Left ventricle myocardium inferior (tissue), 1 donor: ENCODE measurements at places on chromosomes 12 and 14. TPM values are rescaled to one million over a fixed set of nuclear protein-coding genes. Genes with fewer than 3 reads are reported as not detected.

Gene OTOGL
- total RNA-seq: 0.27 TPM

Gene OASL
- 0.25 TPM for total RNA-seq

Gene SLCO1C1
- 1.1 TPM for total RNA-seq

- DNase-seq: no peak
Measured at GRCh38 chr14:31275731-31276130, 68.1 kb upstream of the HECTD1 start.

Gene VDR
- total RNA-seq: 0.33 TPM

DNA sequence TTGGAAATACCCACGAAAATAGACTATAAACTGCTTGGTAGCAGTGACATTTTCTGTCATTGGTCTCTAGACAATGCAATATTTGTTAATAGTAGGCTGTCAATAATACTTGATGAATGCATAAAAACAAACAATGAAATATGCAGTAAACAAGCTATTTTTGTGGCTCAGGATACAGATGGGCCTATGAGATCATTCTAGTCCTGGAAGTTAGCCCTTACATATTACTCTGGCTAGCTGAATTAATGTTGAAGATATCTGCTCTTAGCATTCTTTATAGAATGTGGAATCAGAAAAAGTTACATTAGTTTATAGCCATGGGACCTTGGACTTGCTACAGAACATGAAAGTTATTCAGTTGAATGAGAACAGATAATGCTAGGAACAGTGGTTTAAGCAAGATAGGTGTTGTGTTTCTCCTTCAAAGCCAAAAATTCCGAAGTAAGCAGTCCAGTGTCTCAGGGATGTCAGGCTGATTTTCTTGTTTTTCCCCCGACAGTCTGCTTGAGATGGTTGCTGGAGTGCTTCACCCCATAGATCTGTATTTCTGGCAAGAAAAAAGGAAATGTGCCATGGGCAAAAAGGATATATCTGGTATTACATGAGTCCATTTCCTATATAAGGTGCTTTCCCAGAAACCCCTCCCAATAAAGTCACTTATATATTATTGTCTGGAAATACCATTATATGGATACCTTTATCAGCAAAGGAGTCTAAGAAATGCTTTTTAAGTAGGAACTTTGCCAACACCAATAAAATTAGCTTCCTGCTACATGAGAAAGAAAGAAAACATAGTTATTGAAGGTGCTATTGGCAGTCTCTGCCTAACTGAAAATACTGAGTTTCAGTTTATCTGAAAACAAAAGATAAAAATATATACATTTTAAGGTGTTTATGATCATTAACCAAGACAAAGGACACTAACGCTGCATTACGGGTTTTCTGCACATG lies 619.4 kb upstream of the ATP2B1 start:
- no peak for DNase-seq

- no peak for DNase-seq
Measured at GRCh38 chr12:45231515-45232145, 15.7 kb downstream of the ANO6 start.

Gene ARMH4
- total RNA-seq: 7.3 TPM

Gene USP44
- 0.80 TPM for total RNA-seq

DNA sequence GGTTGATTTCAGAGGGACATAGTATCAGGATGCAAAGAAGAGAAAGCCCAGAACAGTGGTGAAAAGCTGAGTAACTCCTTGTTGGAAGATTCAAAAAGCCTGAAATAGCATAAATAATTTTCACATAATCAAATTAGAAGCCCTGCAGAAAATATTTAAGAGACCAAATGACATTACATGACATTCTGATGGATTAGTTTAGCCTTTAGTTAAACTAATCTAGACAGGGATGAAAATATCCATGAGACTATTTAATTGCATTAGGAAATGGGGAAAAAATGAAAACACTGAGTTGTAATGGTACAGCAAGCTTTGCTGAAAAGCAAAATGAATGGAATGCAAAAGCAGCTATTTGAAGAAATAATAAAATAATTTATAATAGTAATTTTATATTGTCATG lies 91.8 kb downstream of the KIF21A start:
- DNase-seq: no peak

DNA sequence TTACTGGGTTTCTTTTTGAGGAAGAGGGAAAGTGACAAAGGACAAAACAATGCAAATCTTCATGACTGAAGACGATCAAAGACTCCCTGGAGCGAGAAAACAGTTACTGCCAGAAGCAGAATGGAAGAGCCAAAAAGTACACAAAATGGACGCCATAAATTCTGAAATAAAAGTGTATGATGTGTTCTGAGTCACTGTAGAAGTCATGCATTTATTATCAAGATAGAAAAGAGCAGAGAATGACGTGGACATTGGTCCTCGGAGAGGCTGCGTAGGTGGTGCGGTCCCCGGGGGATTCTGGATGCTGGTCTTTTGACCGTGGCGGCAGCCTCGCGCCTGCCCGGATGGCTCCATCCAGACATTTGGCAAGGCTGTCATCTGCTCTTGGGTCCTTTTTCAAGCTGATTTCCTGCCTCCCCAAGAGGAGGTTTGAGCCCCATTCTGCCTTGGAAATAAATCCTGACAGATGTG lies 52.8 kb downstream of the C14orf132 start:
- no peak for DNase-seq

- DNase-seq: no peak
Measured at GRCh38 chr12:92829686-92830282, 99.3 kb downstream of the EEA1 start.

Gene ADCY4
- 26.6 TPM for total RNA-seq

DNA sequence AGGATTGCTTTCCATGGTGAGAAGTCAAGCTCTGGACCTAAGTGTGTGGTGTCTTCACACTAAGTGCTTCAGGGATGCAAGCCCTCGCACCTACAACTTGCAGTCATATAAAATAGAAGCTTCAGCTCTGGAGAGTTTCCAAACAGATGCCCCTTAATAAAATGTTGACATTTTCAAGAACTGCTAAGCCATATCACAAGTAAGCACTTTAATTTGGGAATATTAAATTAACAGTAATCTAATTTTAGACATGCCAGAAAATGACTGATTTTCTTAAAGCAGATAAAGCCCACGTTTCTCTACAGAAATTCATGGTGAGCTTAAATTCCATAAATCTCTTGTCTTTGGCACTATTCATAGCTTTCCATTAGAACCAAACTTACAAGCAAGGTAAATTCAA lies 600.1 kb upstream of the FLRT2 start:
- no peak for DNase-seq

Gene ALG10
- total RNA-seq: 3.9 TPM

- DNase-seq: no peak
Measured at GRCh38 chr12:117718141-117718540, 250.6 kb downstream of the KSR2 start.

Gene CLEC2A
- total RNA-seq: not detected

DNA sequence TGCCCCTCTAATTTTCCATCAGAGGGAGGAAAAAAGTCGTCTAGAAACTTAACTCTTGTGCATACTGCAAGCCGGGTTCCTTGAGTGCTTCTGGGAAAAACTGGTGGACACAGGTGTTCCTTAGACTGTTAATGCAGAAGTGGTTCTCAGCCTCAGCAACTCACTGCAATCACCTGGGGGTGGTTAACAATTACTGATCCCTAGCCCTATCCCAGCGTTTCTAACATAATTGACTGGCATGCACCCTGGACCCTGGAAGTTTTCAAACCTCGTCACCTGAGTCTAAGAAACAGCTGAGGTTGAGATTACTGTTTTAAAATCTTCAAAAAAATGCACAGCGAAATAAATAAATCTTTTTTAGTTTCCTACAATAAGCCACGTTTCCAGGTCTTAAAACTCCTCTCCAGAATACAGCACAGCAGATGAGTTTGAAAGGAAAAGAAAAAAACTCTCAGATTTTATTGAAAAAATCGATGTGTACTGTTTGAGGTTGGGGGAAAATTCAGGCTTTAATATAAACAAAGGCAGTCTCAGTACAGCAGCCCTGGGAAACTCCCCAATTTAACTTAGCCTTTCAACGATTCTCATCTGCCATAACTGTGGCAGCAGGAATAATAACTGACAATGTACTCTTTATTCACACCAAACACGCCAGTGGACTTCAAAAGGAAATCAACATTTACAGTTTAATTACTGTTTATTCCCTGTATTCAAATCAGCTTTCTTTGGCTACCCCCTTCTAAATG lies 45.4 kb downstream of the PHLDA1 start:
- no peak for DNase-seq

- no peak for DNase-seq
Measured at GRCh38 chr12:6275928-6276887, 34.3 kb upstream of the PLEKHG6 start.

GRCh38 chr14:34981743-34982420 lies 910 bp upstream of the SRP54 start:
- no peak for DNase-seq

DNA sequence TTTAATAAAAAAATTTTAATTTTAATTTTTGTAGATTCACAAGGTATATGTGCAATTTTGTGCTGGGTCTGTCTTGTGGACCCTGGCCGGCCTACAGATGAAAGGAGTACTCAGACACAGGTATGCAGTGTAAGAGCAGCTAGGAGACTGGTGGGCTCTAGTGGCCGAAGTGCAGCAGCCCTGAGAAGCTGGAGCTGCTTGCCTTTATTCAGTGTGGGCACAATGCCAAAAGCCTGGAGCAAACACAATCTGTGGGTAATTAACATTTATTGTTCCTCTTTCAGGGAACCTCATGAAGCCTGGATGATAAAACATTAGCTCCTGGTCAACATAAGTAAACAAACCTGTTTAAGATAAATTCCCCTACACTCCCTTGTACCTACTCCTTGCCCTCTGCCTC lies 135.7 kb upstream of the SEL1L start:
- no peak for DNase-seq

GRCh38 chr12:132106921-132107320 lies 37.2 kb downstream of the DDX51 start:
- no peak for DNase-seq

DNA sequence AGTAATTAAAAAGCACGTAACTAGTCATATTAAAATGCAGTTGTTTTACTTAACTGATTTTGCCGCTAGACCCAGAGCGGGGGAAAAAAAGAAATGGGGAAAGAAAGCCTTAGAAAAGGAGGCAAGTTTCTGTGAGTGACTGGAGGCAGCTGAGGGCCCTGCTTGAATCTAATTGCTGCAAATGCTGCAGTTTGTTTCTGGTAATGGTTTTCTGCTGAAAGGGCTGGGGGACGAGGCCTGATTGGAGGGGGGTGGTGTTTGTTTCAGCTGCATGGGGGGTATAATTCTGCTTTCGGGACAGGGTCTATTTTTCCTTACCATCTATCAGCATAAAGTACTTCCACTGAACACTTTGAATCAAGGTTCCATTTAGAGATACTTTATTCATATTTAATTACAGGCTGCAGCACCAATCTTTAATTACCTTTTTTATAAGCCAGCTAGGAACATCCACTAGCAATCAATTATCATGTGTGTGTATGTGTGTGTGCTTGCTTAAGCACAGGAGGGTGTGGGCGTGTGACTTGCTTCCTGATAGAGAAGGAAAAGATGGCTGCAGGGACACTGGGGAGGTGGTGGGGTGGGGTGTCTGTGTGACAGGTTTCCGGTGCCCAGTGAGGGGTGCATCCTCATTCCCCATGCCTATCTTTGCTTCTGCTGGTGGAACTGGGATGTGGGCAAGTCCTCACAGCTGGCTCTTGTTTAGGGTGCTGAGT lies 83.4 kb downstream of the ADCK1 start:
- no peak for DNase-seq

DNA sequence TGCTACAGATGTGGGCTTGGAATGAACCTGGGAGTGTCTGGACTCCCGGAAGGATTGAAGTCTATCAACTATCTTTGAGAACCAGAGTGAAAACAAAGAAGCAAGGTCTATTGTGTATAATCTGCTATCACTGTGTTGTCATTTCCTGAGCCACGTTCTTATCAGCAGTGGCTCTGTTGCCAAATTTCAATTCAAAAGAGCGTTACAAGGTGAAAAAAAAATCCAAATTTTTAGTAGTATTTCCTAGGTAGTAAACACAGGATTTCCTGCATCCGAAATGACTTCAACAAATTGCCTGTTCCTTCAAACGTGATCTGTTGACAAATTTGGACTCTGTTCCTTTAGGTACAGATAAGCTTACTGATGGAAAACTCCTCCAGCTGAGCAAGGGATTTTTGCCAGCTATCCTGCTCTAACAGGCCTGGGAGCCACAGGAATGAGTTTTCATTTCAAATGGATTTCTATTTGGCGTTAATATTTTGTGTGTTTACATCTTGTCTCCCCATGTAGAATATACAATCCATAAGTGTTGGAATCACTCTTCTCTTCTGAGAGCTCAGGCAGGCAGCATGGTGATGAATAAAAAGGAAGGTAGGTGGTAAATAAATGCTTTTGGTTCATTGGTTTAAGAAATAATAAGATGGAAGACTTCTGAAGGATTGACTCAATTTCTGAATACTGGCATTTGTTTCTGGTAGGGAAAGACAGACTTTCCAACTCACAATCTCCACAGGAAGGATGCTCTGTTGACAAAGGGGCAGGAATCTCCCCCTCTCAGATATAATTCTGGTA lies 58.5 kb downstream of the GPR135 start:
- DNase-seq: no peak

GRCh38 chr14:105525861-105526775 lies at the start of gene TMEM121:
TSS of gene TMEM121 (plus strand) at chr14:105526583. CDS start at chr14:105528835, 2,252 bp downstream.
- no peak for DNase-seq

- no peak for DNase-seq
Measured at GRCh38 chr12:43742106-43742505, 16.5 kb downstream of the PUS7L start.

Gene IL31
- not detected for total RNA-seq

- no peak for DNase-seq
Measured at GRCh38 chr12:51838036-51838435, 10.5 kb downstream of the FIGNL2 start.

Gene SERPINA9
- total RNA-seq: not detected

- DNase-seq: no peak
Measured at GRCh38 chr12:50574601-50575348, 70.0 kb downstream of the DIP2B start.

GRCh38 chr12:38268612-38269011 lies 48.0 kb upstream of the ALG10B start:
- DNase-seq: no peak

DNA sequence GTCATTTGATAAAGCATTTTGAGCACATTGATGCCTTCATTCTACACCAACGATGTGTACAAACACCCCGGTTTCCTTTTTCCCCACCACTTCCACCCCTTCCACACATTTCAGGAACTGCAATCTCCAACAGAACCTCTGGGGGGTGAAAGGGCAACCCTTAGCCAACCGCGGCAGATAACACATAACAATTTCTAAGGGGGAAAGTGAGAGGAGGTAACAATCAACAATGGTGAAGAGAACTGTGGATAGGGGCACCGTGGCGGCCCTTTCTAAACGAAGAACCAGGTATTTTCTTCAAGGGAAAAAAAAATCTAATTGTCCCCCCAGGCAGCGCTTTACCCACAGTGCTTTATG lies 1.1 kb downstream of the KITLG start:
- no peak for DNase-seq

DNA sequence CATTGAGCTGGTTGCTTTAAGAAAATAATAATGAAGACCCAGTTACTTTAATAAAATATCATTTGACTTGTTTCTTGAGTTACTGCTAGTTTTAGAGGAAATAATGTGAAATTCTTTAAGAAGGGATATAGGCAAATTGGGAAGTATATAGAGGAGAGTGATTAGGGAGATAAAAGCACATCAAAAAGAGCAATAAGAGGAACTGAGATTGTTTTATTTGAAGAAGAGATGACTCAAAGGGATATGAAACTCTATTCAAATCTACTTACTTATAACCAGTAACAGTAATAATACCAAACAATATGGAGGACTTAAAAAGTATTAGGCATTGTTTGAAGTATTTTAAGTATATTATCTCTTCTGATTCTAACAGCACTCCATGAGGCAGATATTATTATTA lies 37.1 kb downstream of the LRRK2 start:
- no peak for DNase-seq
